Choroid plexus epithelial cell (primary cell): ENCODE measurements at places on chromosomes 4 and X.

GRCh38 chr4:91631335-91631734 lies 672.4 kb upstream of the GRID2 start:
- no peak for DNase-seq

- DNase-seq, result no peak
Observed at GRCh38 chr4:41384992-41385391, 128.3 kb downstream of the UCHL1 start.

DNA sequence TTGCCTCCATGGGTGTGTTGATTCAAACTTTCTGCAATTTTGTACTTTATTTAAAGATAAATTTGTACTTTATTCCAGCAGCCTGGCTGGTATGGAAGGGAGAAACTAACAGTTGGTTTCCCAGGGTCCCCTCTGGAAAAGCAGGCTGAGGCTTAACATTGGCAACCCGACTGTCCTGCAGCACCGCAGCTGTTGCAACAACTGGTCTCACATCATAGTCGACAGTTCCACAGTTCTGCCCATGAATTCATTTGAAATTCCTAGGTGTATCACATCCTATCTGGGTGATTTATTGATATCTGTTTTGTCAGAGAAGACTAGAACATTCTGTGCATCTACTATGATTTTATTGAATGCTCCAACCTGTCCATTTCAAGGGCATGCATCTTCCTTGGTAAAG lies 98.8 kb upstream of the GATB start:
- DNase-seq, result no peak

GRCh38 chrX:110519906-110520452 lies 161.3 kb downstream of the RTL9 start:
- no peak for DNase-seq

DNA sequence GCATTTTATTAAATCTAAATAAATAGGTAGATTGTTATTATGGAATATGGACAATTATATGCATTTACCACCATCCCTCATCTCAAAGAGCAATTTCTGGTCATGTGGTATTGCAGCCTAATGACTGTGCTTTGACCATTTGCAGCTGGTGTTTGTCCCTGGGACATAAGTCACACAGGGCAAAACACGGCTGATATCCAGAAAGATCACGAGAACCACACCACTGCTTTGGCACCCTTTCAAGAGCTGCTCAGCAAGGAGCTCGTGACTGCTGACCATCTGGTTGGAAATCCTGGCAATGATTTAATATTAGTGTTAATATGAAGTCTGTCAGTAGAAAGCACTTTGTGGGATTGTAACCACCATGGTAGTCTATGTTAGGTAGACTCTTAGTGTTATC lies 545.0 kb downstream of the GBA3 start:
- DNase-seq, result peak; percentile 2

DNA sequence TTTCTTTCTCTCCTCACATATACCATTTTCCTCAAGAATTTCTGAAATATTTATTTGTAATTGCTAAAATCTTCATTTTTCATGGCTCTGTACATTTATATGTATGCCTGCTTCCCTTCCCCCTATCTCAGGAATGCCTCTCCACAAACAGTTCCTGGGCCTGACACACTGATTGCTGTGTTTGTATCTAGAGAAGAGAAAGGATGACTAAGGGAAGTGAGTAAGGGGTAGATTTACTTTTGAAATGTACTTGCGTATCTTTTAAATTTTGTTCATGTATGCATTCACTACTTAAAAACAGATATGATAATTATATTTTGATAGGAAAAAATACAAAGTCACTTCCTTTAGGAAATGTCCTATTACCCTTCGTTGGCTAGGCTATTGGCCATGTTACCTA lies 790.8 kb downstream of the PCDH18 start:
- DNase-seq, result peak; percentile 70

- DNase-seq, result no peak
Observed at GRCh38 chrX:111498538-111499103, 12.8 kb upstream of the SERTM2 start.

- DNase-seq, result peak; percentile 46
Observed at GRCh38 chr4:62133101-62133897, 933.2 kb downstream of the ADGRL3 start.

GRCh38 chr4:165378745-165379677 lies at the start of gene CPE:
Gene CPE (plus strand): TSS chr4:165379008. CDS start chr4:165379222, 214 bp downstream.
- peak; percentile 80 for DNase-seq

GRCh38 chr4:41537292-41537890 lies 566 bp upstream of the LIMCH1 start:
- no peak for DNase-seq

DNA sequence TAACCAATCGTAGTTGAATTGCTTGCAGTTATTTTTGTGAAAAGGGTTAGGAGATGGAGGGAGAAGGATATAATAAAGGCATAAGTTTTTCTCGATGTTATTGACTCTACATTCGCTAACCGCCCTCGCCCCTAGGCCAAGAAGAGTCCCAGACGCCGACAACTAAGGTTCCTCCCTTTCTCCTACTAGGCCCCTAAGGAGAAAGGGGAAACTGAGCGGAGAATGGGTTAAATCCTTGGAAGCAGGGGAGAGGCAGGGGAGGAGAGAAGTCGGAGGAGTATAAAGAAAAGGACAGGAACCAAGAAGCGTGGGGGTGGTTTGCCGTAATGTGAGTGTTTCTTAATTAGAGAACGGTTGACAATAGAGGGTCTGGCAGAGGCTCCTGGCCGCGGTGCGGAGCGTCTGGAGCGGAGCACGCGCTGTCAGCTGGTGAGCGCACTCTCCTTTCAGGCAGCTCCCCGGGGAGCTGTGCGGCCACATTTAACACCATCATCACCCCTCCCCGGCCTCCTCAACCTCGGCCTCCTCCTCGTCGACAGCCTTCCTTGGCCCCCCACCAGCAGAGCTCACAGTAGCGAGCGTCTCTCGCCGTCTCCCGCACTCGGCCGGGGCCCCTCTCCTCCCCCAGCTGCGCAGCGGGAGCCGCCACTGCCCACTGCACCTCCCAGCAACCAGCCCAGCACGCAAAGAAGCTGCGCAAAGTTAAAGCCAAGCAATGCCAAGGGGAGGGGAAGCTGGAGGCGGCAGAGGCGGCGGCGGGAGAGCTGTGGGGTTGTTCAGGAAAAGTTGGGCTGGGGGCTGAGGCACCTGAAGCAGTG lies 5.9 kb downstream of the ATOH1 start:
- no peak for DNase-seq

- DNase-seq, result no peak
Observed at GRCh38 chr4:112895811-112896608, 153.4 kb upstream of the ANK2 start.

- DNase-seq, result peak; percentile 62
Observed at GRCh38 chrX:39772057-39772832, 325.5 kb downstream of the BCOR start.

- DNase-seq, result peak; percentile 41
Observed at GRCh38 chr4:8110071-8110986, 48.3 kb downstream of the ABLIM2 start.

DNA sequence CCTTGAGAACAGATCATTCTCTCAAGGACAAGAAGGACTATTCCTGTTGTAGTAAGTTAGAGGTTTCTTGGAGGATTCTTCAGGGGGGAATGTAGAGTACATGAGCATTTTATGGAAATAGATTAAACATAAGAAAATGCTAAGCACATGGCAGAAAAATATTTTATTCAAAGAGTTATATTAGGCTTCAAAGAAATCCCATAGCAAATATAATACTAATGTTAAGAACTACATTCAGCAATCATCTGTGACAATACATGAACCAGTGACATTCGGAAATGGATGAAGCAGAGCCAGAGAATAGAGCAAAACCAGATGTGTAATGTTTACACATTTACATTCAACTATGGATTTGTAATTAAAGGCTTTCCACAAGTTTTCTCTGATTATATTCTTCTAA lies 288.6 kb downstream of the NAF1 start:
- no peak for DNase-seq

- no peak for DNase-seq
Observed at GRCh38 chr4:38076153-38076669, 116.0 kb downstream of the PTTG2 start.
